Spinal cord (tissue), 10 donors: ENCODE measurements at places on chromosomes 3 and 15.
A peak's percentile ranks its signal among the peaks of the same experiment; 100 is the strongest.

DNA sequence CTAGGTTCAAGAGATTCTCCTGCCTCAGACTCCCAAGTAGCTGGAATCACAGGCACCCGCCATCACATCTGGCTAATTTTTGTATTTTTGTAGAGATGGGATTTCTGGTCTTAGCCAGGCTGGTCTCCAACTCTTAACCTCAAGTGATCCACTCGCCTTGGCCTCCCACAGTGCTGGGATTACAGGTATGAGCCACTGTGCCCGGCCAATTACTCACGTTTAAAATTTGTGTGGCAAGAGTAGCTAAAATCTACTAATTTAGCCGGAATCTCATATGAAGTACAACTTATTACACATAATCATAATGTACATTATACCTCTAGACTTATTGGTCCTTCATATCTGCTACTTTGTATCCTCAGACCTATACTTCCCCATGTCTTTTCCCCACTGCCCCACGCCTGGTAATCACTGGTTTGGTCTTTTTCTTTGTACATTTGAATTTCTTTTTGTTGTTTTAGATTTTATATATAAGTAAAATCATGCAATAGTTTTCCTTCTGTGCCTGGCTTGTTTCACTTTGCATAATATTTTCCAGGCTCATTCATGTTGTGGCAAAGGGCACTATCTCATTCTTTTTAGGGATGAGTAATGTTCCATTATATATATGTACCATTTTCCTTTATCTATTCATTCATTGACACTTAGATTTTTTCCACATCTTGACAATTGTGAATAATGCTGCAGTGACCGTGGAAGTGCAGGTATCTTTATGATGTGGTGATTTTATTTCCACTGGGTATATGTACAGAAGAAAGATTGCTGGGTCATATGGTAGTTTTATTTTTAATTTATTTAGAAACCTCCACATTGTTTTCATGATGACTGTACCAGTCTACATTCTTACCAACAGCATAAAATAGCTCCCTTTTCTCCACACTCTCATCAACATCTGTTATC lies 605.0 kb upstream of the CBLB start:
- H3K4me1 ChIP-seq = no peaks in the 10 kb centered on the region
- H3K27me3 ChIP-seq = no peaks in the 10 kb centered on the region
- no peaks in the 10 kb centered on the region for H3K36me3 ChIP-seq
- H3K4me3 ChIP-seq = no peak overlapping the region
- no peak overlapping the region for H3K27ac ChIP-seq
- no peak for DNase-seq

- H3K36me3 ChIP-seq = peaks cover 3% of the 10 kb centered on the region
- H3K27me3 ChIP-seq = no peaks in the 10 kb centered on the region
- H3K27ac ChIP-seq = no peak overlapping the region
- H3K4me1 ChIP-seq = no peaks in the 10 kb centered on the region
Observed at GRCh38 chr3:129238945-129239705, 10.3 kb upstream of the COPG1 start.

GRCh38 chr3:35385271-35385670 lies 254.1 kb upstream of the ARPP21 start:
- H3K36me3 ChIP-seq = no peaks in the 10 kb centered on the region
- H3K27ac ChIP-seq = no peak overlapping the region
- no peaks in the 10 kb centered on the region for H3K4me1 ChIP-seq

DNA sequence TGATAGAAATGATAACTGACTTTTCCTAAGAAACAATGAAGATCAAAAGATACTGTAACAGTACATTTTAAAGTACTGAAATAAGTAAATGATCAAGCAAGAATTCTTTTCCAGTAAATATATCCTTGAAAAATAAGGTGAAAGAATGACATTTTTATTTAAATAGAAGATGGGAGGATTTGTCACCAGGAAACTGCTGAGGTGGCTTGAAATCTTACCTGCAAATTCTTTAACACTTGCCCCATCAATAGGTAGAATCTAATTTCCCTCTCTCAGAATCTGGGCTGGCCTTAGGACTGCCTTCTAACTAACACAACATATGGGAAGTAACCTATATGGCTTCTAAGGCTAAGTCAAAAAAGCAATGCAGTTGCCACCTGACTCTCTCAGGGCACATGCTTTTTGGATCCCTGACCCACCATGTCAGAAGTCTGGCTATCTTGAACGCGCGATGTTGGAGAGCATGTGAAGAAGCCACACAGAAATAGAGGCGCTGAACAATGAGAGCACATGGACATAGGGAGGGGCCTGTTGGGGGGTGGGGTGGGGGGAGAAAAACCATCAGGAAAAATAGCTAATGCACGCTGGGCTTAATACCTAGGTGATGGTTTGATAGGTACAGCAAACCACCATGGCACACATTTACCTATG lies 11.5 kb downstream of the ACSBG1 start:
- no peak overlapping the region for H3K27ac ChIP-seq
- no peaks in the 10 kb centered on the region for H3K36me3 ChIP-seq
- H3K4me1 ChIP-seq = no peaks in the 10 kb centered on the region
- no peak for DNase-seq
- H3K27me3 ChIP-seq = no peaks in the 10 kb centered on the region
- H3K4me3 ChIP-seq = no peak overlapping the region

DNA sequence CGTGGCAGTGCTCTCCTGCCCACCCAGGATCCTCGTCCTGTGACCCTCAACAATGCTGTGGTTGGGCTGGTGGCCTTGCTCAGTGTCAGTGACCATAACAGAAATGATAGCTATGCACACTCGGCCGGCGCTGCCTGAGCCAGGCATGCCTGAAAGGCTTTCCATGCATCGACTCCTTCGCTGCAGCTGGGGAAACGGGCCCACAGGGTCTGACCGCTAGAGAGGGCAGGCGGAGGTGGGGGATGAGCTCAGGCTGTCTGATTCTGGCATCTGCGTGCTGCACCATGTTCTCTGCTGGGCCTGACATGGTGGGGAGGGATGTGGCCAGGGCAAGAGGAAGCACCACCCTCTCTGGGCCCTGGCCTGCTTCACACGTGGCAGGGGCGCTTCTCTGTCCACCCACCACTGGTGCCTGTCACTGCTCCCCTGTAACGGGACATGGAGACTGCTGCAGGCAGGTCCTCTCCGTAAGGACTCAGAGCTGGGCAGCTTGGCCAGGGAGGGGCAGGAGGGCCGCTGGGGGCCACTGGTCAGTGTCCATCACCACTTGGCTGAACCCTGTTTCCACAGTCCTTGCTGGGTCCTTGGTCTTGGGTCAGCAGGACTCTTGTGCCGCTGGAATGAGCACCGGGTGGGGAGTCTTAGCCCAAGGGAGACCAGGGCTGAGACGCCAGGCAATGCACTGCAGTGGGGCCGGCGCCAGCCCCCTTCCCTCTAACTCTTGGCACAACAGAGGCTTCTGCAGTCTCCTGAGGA lies 64.1 kb upstream of the RPL32 start:
- DNase-seq = no peak
- no peaks in the 10 kb centered on the region for H3K27me3 ChIP-seq
- H3K36me3 ChIP-seq = peaks cover 100% of the 10 kb centered on the region
- no peak overlapping the region for H3K4me3 ChIP-seq

- H3K36me3 ChIP-seq = no peaks in the 10 kb centered on the region
- peaks cover 4% of the 10 kb centered on the region for H3K4me1 ChIP-seq
- no peaks in the 10 kb centered on the region for H3K27me3 ChIP-seq
- no peak overlapping the region for H3K27ac ChIP-seq
Observed at GRCh38 chr3:5330152-5330810, 142.8 kb downstream of the EDEM1 start.

DNA sequence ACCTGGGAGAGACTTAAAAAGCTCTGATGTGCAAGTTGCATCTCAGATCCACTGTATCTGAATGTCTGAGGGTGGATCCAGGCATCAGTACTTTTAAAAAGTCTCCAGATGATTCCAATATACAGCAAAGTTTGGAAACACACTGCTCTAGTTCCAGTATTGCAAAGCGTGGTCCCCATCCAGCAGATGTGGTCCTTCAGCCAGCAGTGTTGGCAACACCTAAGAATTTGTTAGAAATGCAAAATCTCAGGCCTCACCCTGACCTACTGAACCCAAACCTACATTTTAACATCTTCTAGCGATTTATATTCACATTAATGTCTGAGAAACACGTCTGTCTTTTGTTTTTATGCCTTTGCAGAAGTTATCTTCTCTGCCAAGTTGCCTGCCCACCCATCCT lies 32.2 kb upstream of the SGO1 start:
- no peak for DNase-seq
- no peaks in the 10 kb centered on the region for H3K27me3 ChIP-seq
- H3K4me3 ChIP-seq = no peak overlapping the region
- H3K36me3 ChIP-seq = no peaks in the 10 kb centered on the region

DNA sequence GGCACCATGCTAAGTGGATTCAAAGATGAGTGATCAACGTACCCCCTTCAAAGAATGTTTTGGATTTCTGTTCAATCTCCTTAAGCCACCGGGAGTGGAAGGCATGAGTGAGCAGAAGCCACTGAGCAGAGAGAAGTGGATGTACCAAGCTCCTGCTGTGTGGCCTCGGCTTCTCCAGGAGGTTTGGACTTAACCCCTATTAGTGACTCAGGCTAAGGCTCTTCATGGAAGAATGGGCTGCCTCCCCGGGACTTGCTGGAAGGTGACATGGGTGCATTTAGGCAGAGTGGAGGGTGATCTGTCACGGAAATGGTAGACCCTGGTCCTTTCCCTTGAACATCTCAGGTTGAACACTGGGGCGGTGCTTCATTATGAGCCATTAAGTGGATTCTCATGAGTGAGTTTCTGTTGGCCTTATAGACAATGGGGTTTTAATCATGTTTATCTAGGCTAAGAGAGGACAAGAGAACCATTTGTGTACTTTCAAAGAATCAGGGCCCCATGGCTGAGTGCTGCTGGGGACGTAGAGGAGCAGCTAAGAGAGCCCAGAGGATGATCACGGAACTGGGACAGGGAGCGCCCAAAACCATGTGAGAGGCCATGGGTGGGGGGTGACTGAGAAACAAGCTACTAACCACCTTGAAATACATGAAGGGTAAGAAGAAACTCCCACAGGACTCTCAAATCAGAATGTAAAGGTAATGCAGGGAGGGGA lies 62.2 kb downstream of the HES1 start:
- H3K36me3 ChIP-seq = no peaks in the 10 kb centered on the region
- no peaks in the 10 kb centered on the region for H3K4me1 ChIP-seq
- no peak overlapping the region for H3K4me3 ChIP-seq

GRCh38 chr3:54670201-54671000 lies 257.5 kb downstream of the LRTM1 start:
- no peak overlapping the region for H3K27ac ChIP-seq
- peaks cover 5% of the 10 kb centered on the region for H3K27me3 ChIP-seq
- H3K36me3 ChIP-seq = no peaks in the 10 kb centered on the region

DNA sequence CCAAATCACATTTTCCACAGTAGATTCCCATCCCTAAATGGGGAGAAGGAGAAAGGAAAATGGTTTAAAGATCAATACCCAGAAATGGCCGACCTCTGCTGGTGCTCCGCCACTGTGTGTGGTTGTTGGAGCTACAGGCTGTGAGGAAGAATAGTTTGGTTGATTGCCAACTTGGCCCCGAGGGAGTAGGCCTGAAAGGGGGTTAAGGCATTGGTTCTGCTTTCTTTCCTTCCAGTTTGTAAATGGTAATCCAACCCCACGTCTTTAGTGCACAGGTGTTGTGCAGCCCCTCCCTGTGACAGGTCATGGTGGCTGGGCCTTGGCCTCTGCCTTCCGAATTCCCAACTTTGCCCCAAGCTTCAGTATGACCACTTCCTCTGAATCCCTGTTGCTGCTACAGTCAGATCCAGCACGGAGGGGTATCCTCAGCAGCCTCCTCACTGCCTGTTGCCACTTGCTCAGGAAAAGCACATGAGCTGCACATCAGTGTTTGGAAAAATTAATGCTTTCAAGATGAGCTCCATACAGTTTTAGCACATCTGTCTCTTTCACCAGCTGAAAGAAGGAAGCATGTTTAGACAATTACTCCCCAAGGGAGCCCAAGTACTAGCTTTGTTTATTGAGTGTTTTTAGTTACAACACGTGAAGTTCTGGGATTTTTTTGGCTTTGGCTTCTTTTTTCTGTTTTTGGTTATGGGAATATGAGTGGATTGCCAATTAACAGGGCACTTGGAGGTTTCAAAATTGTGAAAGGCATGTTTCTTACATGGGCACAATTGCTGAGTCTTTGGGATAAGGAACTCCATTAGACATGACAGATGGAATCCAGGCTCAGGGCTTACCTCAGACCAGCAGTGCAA lies 92.3 kb upstream of the ROPN1 start:
- peak overlapping the region; percentile 19 for H3K27ac ChIP-seq
- H3K4me1 ChIP-seq = peaks cover 6% of the 10 kb centered on the region
- no peak for DNase-seq
- H3K4me3 ChIP-seq = no peak overlapping the region

DNA sequence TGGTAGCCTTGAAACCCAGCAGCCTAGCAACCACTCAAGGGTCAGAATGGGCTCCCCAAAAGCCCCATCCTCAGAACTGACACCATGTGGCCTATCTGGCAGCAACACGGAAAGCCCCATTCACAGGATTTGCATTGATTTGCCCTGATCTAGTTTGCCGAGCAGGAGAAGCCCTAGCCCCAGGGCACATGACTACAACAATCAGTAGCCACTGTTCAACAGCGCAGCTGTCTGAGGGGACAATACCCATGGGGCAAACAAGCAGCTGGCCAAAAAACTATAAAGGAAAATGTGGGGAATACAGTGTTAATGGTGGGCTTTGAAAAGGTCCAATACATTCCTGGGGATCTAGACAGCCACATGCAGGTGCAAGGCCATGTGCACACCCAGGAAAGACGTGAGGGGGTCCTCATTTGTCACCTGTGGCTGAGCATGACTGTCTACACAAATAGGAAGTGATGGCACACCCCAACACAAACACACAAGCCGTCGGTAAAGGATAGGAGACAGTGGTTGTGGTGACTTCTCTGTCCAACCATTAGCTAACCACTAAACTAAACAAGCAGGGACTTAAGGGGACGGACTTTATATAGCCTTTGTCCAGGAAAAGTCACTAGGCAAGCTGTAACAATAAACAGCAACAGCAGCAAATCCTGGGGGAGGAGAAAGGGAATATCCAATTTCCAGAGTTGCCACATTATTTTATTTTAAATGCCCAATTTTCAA lies 113.7 kb downstream of the LRIG1 start:
- no peak for DNase-seq
- H3K27me3 ChIP-seq = no peaks in the 10 kb centered on the region
- H3K36me3 ChIP-seq = peaks cover 40% of the 10 kb centered on the region
- no peak overlapping the region for H3K4me3 ChIP-seq
- peaks cover 12% of the 10 kb centered on the region for H3K4me1 ChIP-seq
- H3K27ac ChIP-seq = no peak overlapping the region

DNA sequence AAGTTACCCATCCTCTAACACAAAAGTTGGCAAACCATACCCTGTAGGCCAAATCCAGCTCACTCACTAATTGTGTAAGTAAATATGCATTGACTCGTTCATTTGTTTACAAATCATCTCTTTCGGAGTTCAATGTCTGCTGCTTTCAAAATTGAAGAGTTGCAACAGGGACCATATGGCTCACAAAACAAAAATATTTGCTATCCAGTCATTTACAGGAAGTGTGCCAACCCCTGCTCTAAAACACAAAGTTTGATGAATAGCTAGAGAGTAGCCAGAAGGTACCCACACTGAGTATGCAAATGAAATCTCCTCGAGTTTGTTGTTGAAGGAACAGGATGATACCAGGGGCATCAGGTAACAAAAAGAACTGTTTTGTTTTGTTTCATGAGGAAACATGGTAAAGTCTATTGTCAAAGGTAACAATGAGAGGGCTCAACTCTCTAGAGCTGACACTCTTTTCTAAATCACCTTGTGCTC lies 236.2 kb upstream of the THBS1 start:
- no peaks in the 10 kb centered on the region for H3K4me1 ChIP-seq
- no peak overlapping the region for H3K4me3 ChIP-seq
- no peaks in the 10 kb centered on the region for H3K27me3 ChIP-seq
- no peaks in the 10 kb centered on the region for H3K36me3 ChIP-seq
- no peak for DNase-seq

- no peak overlapping the region for H3K27ac ChIP-seq
- no peaks in the 10 kb centered on the region for H3K27me3 ChIP-seq
- H3K4me3 ChIP-seq = no peak overlapping the region
- no peaks in the 10 kb centered on the region for H3K4me1 ChIP-seq
Observed at GRCh38 chr3:30042916-30043555, 563.4 kb upstream of the TGFBR2 start.
